ENCODE measurements at places on chromosomes 1 and 21. TPM values are rescaled to one million over a fixed set of nuclear protein-coding genes. Genes with fewer than 3 reads are reported as not detected.

Gene THEM5
- total RNA-seq = not detected

Gene SGIP1
- 7.0 TPM for total RNA-seq

GRCh38 chr1:111669268-111669667 is 49.7 kb downstream of the RAP1A start:
- no peak for DNase-seq

DNA sequence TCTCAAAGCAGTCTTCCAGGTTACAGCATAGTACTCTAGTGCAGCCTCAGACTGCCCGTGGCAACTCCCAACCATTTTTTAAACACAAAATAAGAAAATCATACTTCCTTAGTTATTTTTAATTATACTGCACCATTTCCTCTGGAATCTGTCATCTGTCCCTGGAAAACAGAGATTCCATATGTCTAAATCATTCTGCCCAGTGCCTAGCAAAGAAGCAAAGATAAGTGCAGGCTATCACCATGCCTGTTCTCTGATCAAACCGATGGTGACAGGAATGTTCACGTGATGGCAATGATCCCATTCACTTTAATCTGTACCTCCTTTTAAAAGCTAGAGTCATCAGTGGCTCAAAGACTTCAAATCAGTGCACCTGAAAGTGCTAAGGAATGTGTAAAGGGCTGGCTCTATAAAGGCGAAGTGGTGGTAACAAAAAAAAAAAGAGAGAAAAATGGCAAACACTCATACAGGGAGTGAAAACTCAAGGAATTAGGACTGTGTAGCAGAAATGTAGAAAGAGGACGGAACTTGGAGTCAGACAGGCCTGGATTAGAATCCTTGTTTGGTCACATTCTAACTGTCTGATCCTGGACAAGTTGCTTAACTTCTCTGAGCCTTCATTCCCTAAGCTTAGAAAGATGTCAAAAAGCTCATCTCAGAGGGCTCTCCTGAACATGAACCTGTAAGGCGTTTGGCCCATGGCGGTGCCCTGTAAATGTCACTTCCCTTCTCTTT is 9.9 kb upstream of the CCN1 start:
- DNase-seq = no peak

Gene OTUD3
- total RNA-seq = 4.7 TPM

- DNase-seq = no peak
These were observed 157.7 kb downstream of the LYPLAL1 start for GRCh38 chr1:219331424-219331823.

- no peak for DNase-seq
These were observed 13.2 kb downstream of the NAV1 start for GRCh38 chr1:201551877-201552731.

- DNase-seq = no peak
These were observed 5.9 kb downstream of the C1orf226 start for GRCh38 chr1:162387226-162388082.

Gene KIAA1614
- total RNA-seq = 11.4 TPM

DNA sequence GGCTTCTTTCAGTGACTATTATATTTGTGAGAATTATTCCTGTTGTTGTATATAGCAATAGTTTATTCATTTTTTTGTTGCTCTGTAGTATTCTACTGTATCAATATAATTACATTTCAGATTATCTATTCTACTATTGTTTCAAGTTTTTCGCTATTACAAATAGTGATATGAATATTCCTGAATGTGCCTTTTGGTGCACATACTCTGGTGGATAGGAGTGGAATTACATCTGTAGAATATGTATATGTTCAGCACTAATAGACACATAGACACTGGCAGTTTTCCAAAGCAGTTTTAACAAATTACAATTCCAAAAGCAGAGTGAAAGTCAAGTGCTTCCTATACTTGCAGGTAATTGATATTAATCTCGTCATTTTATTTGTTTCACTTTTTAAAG is 696.2 kb upstream of the PRMT6 start:
- DNase-seq = no peak

- no peak for DNase-seq
These were observed 29.4 kb upstream of the CD2 start for GRCh38 chr1:116724765-116725375.

DNA sequence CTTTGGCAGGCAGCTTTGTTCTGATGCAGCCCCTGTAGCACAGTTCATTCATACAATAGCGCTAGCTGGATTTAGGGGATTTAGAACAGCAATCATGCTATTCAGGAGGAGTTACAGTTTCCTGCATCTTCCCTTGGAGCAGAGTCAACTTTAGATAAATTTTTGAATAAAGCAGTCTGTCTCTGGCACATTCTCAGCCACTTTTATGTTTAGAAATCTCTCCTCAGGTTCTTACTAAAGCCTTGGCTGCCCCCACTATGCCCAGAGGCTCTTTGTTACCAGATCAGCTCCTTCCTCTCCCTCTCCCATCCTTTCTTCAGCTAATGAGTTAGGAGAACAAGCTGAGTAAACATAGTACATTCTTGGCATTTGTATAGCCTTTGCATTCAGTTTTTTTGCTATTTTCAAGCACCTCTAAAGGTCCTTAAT is 17.0 kb upstream of the PIGC start:
- no peak for DNase-seq
